ENCODE measurements at places on chromosomes 1 and 21. TPM values are rescaled to one million over a fixed set of nuclear protein-coding genes. Genes with fewer than 3 reads are reported as not detected.
A peak's percentile ranks its signal among the peaks of the same experiment; 100 is the strongest.

DNA sequence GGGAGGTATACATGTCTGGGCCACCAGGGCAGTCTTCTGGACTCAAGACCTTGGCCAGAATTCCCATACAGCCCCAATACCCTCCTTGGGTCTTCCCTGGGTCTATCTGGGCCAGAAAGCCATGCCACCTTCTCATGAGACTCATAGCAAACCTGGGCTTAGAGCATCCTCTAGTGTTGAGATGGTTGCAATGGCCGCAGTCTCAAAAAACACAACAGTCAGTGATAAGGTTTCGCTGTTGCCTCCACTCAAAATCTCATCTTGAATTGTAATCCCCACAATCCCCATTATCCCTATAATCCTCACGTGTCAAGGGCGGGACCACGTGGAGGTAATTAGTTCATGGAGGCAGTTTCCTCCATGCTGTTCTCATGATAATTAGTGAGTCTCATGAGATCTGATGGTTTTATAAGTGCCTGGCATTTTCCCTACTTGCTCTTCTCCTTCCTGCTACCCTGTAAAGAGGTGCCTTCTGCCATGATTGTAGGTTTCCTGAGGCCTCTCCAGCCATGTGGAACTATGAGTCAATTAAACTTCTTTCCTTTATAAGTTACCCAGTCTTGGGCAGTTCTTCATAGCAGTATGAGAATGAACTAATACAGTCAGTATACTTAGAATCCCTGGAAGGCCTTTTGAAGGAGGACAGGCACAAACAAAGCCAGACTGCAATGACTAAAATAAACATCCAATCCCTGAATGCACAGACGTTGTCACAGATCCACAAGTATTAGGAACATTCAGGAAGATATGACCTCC, 77.0 kb downstream of the CTH start:
- peak; percentile 38 for DNase-seq

The PLA2G5 gene
- total RNA-seq: not detected

The SYT6 gene
- total RNA-seq: not detected

The PLEKHM2 gene
- total RNA-seq: 48.2 TPM

GRCh38 chr1:94411237-94411636, 7.0 kb upstream of the ABCD3 start:
- DNase-seq: no peak

The G0S2 gene
- 22.8 TPM for total RNA-seq

The GPR37L1 gene
- not detected for total RNA-seq

GRCh38 chr1:108747898-108748297, 1.4 kb downstream of the STXBP3 start:
- no peak for DNase-seq

DNA sequence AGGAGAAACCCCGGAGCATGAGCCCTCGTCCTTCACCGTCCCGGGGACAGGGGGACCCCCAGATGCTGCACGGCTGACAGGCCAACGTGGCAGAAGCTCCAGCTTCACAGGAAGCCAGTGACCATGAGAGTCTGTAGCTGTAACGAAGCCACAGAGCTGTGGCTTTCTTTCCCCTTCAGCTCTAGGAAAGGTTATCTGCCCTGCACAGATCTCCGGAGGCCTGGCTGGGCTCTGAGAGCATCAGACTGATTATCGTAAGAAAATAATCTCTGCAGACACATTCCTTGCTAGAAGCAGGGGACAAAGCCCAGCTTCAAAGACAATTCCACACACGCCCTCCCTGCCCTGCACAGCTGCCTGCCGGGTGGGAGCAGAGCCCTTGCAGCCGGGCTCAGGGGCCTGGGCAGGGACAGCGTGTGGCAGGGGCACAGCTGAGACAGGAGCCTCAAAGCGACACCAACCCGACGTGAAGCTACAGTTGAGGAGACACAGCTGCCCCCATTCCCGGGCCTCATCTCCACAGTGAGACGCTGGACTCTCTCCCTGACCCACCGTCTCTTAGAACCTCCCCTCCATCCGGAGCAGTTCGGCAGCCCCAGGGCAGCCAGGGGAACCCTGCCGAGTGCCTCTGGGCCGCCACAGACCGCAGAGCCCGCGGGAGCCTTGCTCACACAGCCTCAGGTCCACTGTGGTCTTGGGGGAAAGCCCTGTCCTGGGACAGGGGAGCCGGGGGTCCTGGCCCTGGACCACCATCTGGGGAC, 30.6 kb downstream of the POFUT2 start:
- no peak for DNase-seq
